CD8-positive, alpha-beta memory T cell (primary cell): ENCODE measurements at places on chromosomes 12 and 14. TPM values are rescaled to one million over a fixed set of nuclear protein-coding genes. Genes with fewer than 3 reads are reported as not detected.

- peaks cover 39% of the 10 kb centered on the region for H3K4me1 ChIP-seq
- H3K36me3 ChIP-seq, result no peaks in the 10 kb centered on the region
- no peak overlapping the region for H3K27ac ChIP-seq
- DNase-seq, result no peak
These were observed 70.2 kb downstream of the BTG1 start for GRCh38 chr12:92075425-92075914.

- no peaks in the 10 kb centered on the region for H3K36me3 ChIP-seq
- no peak overlapping the region for H3K27ac ChIP-seq
- no peak overlapping the region for H3K4me3 ChIP-seq
- H3K4me1 ChIP-seq, result no peaks in the 10 kb centered on the region
- DNase-seq, result no peak
These were observed 191.5 kb downstream of the SYT1 start for GRCh38 chr12:79055926-79056674.

DNA sequence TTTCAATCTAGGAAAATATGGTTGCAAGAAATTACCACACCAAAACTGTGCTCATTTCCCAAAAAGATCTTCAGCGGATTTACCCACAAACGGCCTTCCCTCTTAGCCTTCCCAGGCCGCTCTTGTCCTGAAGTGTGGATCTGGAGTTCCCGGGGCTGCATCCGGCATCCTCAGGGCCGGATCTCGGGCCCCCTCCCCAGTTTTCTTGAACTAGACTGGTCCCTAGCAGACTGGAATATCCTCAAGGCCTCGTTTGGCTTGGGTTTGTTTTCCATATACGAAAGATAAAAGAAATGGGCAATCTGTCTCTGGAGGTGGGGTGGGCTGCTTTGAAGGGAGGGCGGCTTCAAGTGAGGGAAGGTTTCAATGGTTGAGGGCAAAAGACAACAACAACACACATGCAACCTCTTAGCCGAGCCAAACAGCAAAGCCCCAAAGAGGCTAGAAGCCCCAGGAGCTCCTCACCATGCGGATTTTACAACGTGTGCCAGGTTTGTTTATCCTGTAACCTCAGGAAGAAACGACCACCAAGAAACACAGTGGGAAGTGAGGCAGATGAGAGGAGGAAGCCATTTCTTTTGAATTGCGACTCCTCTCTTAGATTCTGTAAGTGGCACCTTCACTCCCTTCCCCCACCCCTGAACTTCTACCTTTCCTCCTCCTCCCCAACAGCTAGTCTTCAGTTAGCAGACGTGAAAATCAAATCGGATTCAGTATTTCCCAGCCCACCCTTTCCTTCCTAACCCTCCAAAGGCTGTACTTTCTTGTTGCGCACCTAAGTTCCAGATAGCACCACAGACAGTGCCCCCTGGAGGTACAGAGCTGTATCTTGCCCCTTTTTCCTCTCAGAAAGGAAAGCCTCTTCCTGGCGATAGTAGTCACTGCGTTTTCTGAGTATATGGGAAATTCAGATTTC, 2.6 kb downstream of the MYF6 start:
- H3K27me3 ChIP-seq, result no peaks in the 10 kb centered on the region
- H3K27ac ChIP-seq, result no peak overlapping the region
- no peaks in the 10 kb centered on the region for H3K36me3 ChIP-seq
- no peak overlapping the region for H3K4me3 ChIP-seq
- no peak for DNase-seq

- no peak for DNase-seq
- no peaks in the 10 kb centered on the region for H3K4me1 ChIP-seq
- no peaks in the 10 kb centered on the region for H3K27me3 ChIP-seq
- no peaks in the 10 kb centered on the region for H3K36me3 ChIP-seq
- H3K4me3 ChIP-seq, result no peak overlapping the region
These were observed 258.6 kb downstream of the IPO8 start for GRCh38 chr12:30437044-30437443.

GRCh38 chr12:10705655-10706054, 17.5 kb downstream of the YBX3 start:
- no peaks in the 10 kb centered on the region for H3K36me3 ChIP-seq
- H3K4me3 ChIP-seq, result no peak overlapping the region
- H3K4me1 ChIP-seq, result peaks cover 4% of the 10 kb centered on the region
- DNase-seq, result no peak

- H3K4me3 ChIP-seq, result no peak overlapping the region
- no peaks in the 10 kb centered on the region for H3K4me1 ChIP-seq
- DNase-seq, result no peak
- no peaks in the 10 kb centered on the region for H3K36me3 ChIP-seq
- no peak overlapping the region for H3K27ac ChIP-seq
These were observed 2.8 kb upstream of the PIWIL1 start for GRCh38 chr12:130334937-130335336.

GRCh38 chr12:115455268-115455681, 771.3 kb upstream of the TBX3 start:
- H3K36me3 ChIP-seq, result no peaks in the 10 kb centered on the region
- no peaks in the 10 kb centered on the region for H3K4me1 ChIP-seq
- DNase-seq, result no peak
- no peak overlapping the region for H3K4me3 ChIP-seq

DNA sequence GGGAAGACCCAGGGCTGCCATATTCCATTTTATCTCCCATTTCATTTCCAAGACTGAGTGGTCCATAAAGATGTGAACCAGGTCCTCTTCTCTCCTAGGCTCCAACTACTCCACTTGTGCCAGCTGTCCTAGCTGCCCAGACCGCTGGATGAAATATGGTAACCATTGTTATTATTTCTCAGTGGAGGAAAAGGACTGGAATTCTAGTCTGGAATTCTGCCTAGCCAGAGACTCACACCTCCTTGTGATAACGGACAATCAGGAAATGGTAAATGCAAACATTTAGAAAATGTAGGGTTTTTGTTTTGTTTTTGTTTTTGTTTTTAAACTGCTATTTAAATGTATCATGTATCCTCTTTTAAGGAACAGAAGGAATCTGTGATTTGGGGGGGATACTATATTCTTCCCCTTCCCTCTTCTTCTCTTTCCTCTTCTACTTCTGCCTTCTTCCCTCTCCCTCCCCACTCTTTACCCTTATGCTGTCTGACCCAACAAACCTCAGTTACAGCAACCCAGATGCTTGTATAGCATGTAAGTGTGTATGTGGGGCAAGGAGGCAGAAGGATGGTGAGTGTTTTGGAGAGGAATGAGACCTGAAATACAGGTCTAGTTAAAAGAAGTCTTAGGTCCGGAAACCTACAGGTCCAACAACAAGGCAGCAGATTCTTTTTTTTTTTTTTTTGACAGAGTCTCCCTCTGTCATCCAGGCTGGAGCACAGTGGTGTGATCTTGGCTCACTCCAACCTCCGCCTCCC, 5.9 kb downstream of the KLRG1 start:
- no peak overlapping the region for H3K27ac ChIP-seq
- peaks cover 5% of the 10 kb centered on the region for H3K36me3 ChIP-seq
- no peak for DNase-seq
- no peaks in the 10 kb centered on the region for H3K27me3 ChIP-seq

GRCh38 chr12:71152851-71153250, 4.9 kb downstream of the TSPAN8 start:
- DNase-seq, result no peak
- H3K36me3 ChIP-seq, result no peaks in the 10 kb centered on the region
- H3K27me3 ChIP-seq, result no peaks in the 10 kb centered on the region
- no peak overlapping the region for H3K4me3 ChIP-seq
- H3K4me1 ChIP-seq, result no peaks in the 10 kb centered on the region
- no peak overlapping the region for H3K27ac ChIP-seq

GRCh38 chr14:77325746-77326094, 4.9 kb downstream of the GSTZ1 start:
- H3K4me1 ChIP-seq, result peaks cover 9% of the 10 kb centered on the region
- H3K36me3 ChIP-seq, result no peaks in the 10 kb centered on the region
- no peak overlapping the region for H3K4me3 ChIP-seq
- DNase-seq, result no peak
- no peak overlapping the region for H3K27ac ChIP-seq

- H3K4me3 ChIP-seq, result no peak overlapping the region
- no peak overlapping the region for H3K27ac ChIP-seq
- no peaks in the 10 kb centered on the region for H3K27me3 ChIP-seq
- DNase-seq, result no peak
These were observed 213.1 kb upstream of the FLRT2 start for GRCh38 chr14:85316701-85317410.

GRCh38 chr12:48794870-48795269, 6.0 kb upstream of the ADCY6 start:
- no peaks in the 10 kb centered on the region for H3K4me1 ChIP-seq
- no peak overlapping the region for H3K27ac ChIP-seq
- peaks cover 2% of the 10 kb centered on the region for H3K27me3 ChIP-seq
- DNase-seq, result no peak
- H3K36me3 ChIP-seq, result no peaks in the 10 kb centered on the region

DNA sequence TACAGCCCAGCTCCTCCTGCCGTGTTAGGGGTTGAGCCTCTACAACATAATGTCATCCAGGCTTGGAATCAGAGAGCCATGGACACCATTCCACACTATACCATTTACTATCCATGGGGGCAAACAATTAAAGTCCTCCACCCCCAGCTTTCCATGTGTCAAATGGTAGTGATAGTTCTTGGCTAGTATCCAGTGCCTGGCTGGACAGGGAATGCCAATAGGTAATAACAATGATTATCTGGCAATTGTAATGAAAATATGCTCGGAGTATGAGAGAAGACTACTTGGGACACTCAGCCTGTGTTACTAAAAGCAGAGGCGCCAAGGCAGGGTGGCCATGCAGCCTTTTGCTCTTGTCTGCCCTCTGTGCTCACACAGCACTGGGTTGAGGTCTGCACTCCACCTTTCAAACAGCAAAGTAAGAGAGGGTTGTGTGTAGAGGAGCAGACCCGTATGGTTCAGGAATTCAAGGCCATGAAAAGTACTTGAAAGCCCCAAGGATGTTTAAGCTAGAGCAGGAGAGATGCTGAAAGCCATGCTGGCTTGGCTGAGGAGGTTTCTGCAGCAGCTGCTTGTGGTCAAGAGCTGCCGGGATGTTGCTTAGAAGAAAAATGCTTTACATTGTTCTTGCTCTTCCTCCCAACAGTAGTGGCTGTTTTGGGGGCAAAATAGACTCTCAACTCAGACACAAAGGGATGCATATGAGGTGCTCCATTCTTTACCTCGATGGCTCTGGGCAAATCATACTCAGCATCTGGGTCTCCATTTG, 10.6 kb downstream of the SERPINA3 start:
- DNase-seq, result no peak
- no peaks in the 10 kb centered on the region for H3K4me1 ChIP-seq
- no peak overlapping the region for H3K27ac ChIP-seq
- no peak overlapping the region for H3K4me3 ChIP-seq
- H3K27me3 ChIP-seq, result no peaks in the 10 kb centered on the region

DNA sequence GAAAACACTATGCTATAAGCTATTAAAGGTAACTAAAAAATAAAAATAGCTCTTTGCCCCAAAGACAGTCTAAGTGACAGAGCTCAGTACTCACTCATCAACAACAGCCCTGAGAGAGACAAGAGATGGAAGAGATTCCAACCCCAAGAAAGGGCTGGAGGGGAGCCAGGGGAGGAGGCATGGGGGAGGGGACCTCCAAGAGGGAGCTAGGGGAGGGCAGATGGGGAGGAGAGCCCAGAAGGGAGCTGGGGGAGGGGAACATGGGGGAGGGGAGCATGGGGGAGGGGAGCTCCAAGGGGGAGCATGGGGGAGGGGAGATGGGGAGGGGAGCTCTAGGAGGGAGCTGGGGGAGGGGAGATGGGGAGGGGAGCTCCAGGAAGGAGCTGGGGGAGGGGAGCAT, 7.7 kb downstream of the SSH1 start:
- H3K27me3 ChIP-seq, result no peaks in the 10 kb centered on the region
- no peaks in the 10 kb centered on the region for H3K4me1 ChIP-seq
- H3K36me3 ChIP-seq, result peaks cover 18% of the 10 kb centered on the region
- DNase-seq, result no peak
- H3K27ac ChIP-seq, result no peak overlapping the region
- H3K4me3 ChIP-seq, result no peak overlapping the region

GRCh38 chr14:56059054-56059453, 59.2 kb upstream of the PELI2 start:
- no peak overlapping the region for H3K27ac ChIP-seq
- H3K36me3 ChIP-seq, result no peaks in the 10 kb centered on the region
- no peak for DNase-seq
- no peaks in the 10 kb centered on the region for H3K27me3 ChIP-seq
- no peaks in the 10 kb centered on the region for H3K4me1 ChIP-seq

DNA sequence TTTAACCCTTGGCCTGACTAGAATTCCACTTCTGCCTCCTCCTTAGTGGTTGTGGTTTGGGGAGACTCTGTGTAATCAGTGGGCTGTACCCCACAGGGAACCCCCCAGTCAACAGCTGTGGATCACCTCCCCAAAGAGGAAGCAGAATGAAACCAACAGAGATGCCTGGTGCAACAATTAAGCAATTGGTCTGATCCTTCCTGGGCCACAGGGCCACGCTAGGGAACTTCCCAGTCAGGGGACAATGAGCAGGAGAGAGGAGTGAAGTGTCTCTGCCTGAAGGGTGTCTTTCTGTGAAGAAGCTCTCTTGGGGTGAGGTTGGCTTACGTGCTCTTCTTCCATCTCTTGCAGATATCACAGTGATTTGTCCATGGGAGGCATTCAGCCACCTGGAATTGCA, 8.2 kb downstream of the PDE6H start:
- no peak overlapping the region for H3K4me3 ChIP-seq
- no peak for DNase-seq
- no peaks in the 10 kb centered on the region for H3K27me3 ChIP-seq

DNA sequence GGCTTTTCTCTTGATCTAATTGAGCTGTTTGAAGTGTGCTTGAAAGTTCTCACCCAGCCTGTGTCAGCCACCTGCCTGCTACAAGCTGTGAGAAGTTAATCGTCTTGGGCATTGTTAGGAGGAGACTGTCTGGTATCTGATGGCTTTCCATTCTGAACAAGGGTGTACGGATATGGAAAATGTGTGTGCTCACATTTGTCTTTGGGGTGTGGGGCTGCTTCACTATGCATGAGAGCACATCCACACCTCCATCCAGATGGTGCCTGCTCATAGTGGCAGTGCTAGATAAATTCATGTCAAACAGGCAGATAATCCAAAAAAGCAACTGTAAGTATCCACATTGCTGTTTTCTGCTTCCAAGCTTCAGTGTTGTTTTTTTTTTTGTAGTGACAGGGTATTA, 462.2 kb downstream of the DIO2 start:
- H3K4me3 ChIP-seq, result no peak overlapping the region
- no peak overlapping the region for H3K27ac ChIP-seq
- no peaks in the 10 kb centered on the region for H3K4me1 ChIP-seq
- no peaks in the 10 kb centered on the region for H3K36me3 ChIP-seq
- no peak for DNase-seq

GRCh38 chr14:101018561-101019290, 115.2 kb upstream of the RTL1 start:
- H3K27me3 ChIP-seq, result no peaks in the 10 kb centered on the region
- H3K4me3 ChIP-seq, result no peak overlapping the region

GRCh38 chr12:30519535-30519934, 176.1 kb downstream of the IPO8 start:
- H3K27ac ChIP-seq, result no peak overlapping the region
- no peaks in the 10 kb centered on the region for H3K27me3 ChIP-seq
- no peak for DNase-seq
- no peaks in the 10 kb centered on the region for H3K36me3 ChIP-seq
- no peak overlapping the region for H3K4me3 ChIP-seq

- H3K4me1 ChIP-seq, result peaks cover 22% of the 10 kb centered on the region
- H3K36me3 ChIP-seq, result no peaks in the 10 kb centered on the region
- no peak for DNase-seq
- peaks cover 22% of the 10 kb centered on the region for H3K27me3 ChIP-seq
These were observed 512 bp upstream of the RND1 start for GRCh38 chr12:48866052-48866711.

Gene LDHB
- total RNA-seq, result 1,700 TPM

Gene SIX1
- total RNA-seq, result not detected

Gene KRT3
- total RNA-seq, result not detected

Gene PTPRO
- total RNA-seq, result 0.27 TPM

Gene MSI1
- 0.22 TPM for total RNA-seq

Gene EFS
- not detected for total RNA-seq

Gene RNF212B
- not detected for total RNA-seq

Gene GLI1
- total RNA-seq, result 0.75 TPM

Gene CNIH1
- 87.1 TPM for total RNA-seq
